ENCODE measurements at places on chromosomes 13 and 19.

DNA sequence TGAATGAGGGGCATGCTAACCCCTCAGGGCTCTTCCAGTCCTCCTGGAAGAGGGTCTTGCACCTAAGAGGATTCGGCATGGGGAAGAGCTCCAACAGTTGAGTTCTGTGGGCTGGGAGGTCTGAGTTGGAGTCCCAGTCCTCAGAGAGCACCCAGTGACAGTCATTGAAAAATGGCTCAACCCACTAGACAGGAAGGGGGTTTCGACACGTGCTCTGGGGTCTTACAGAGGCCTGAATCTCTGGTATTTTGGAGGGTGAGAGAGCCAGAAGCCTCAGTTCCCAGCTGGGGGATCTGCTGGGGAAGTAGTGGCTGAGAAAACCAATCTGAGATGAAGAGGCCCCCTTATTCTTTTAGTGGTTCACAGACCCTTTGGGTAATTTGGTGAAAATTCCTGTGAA is 9.0 kb downstream of the PTH2 start:
- peak; percentile 19 for DNase-seq

- no peak for DNase-seq
These were observed 1248.9 kb downstream of the SLITRK5 start for GRCh38 chr13:88919970-88920628.

GRCh38 chr13:103656311-103656710 is 590.1 kb upstream of the SLC10A2 start:
- no peak for DNase-seq

GRCh38 chr13:96636001-96636709 is 358.1 kb downstream of the OXGR1 start:
- no peak for DNase-seq

- DNase-seq, result peak; percentile 60
These were observed 783 bp downstream of the RHPN2 start for GRCh38 chr19:33063753-33064457.

DNA sequence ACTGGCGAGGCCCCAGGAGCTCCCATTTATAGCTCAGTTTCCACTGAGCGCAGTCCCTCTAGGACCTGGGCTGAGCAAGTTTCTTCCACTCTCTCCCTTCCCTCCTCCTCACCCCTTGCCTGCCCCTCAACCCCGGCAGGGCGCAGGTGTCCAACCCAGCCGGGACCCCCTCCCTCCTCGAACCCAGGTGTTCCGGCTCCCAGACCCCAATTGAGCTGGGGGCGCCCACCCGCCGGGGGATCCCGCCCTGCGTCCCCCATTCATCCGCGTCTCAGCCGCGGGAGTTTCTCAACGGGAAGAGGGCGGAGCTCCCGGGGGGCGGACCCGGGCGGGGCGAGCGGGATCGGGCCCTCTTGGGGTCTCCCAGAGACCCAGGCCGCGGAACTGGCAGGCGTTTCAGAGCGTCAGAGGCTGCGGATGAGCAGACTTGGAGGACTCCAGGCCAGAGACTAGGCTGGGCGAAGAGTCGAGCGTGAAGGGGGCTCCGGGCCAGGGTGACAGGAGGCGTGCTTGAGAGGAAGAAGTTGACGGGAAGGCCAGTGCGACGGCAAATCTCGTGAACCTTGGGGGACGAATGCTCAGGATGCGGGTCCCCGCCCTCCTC is at the start of gene KIRREL2:
Gene KIRREL2 (plus strand): TSS at position 366 of the 604 bp plus-strand sequence. CDS start 209 bp downstream, at position 575.
- DNase-seq, result peak; percentile 65

GRCh38 chr19:24069905-24070657 is 16.9 kb upstream of the ZNF254 start:
- no peak for DNase-seq

DNA sequence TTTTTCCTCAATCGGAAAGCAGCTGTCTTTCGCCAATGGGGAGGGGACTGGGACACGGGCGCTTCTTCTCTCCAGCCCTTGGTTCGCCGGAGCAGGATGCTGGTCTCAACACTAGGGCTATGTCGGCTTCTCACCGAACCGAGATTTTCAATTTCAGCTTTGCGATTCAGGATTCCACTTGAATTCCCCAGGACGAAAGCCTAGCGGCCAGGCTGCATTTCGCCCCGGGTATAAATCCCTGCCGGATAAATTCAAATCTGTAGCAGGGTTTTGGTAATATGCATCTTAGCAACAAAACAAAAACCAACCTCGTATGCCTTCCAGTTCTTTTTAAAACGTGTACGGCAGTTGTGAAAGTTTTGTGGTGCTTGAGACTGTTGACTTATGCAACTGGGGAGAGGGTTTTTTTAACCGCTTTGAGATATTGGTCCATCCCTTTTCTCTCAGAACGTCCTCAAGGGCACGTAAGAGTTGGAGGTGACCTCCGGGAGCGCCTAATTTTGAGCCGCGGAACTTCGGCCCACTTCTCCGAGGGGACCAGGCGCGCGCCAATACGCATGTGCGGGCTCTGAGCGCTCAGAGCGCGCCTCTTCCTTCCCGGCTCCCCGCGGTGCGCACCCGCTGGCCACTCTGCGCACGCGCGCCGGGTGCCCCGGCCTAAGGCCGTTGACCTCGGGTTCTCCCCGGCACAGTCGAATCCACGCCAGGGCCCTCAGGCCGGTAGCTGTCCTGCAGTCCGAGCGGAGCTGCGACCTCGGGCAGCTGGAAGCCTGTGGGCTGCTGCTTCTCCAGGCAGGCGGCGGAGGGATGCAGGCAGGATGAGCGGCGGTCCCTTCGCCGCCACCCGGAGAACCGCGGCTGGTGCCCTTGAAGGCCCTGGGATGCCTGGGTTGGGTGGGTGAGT is 7.6 kb downstream of the POU4F1 start:
- peak; percentile 74 for DNase-seq

- DNase-seq, result peak; percentile 78
These were observed at the start of gene CEACAM21 for GRCh38 chr19:41575998-41576397. CEACAM21 (plus strand) TSS chr19:41576166; CDS start chr19:41576275, 109 bp downstream.

DNA sequence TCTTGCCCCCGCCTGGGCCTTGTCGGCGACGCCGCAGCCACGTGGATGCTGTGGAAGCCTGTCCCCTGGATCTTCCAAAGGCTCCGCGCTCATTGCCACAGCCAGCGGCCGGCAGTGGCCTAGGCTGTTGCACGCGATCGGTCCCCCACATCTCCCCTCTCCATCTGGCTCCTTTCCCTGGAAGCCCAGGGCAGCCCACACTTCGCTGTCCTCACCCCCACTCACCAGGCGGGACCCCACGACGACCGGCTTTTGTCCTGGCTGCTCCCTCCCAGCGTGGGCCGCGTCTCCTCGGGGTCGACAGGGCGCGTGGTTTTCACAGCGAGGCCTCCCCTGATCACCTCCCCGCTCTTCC is 605 bp upstream of the TEX30 start:
- no peak for DNase-seq

DNA sequence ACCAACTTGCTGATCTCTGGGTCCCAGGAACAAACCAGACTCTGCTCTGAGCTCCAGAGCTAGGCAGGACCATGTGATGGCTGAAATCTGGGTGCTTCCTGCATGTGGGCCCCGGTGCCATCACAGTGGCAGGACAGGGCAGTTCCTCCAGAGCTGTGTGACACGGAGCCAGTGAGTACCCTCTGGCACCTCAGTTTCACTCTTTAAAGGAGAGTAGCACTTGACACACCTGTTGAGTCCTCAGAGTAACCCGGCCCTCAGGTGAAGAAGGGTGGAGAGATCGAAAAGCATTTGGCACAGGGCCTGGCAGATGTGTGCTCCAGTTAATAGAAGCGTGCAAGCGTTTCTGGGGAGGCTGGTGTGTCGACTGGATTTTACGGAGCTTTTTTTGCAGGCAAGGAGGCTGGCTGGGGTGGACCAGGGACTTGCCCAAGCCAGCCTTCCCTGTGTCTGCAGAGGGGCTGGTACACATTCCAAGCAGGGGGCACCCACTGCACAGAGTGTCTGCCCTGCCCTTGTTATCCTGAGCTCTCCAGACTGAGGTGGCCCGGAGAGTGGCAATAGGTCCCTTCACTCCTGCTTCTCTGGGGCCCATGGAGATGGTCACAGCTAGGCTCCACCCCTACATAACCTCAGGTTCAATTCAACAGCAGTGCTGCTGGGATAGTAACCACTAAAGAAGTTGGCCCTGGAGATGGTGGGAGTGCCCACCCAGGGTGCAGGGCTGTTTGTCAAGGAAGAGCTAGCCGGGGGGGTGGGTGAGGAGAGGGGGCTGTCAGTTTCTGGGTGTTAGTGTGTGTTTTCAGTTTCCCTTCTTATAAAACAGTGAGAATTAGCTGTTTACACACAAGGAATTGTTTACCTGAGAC is 8.3 kb downstream of the RPS19 start:
- DNase-seq, result no peak

- no peak for DNase-seq
These were observed 251.2 kb upstream of the SPRY2 start for GRCh38 chr13:80591976-80592740.

All from GM20000 (cell line).